ENCODE measurements at places on chromosomes 4 and X.

DNA sequence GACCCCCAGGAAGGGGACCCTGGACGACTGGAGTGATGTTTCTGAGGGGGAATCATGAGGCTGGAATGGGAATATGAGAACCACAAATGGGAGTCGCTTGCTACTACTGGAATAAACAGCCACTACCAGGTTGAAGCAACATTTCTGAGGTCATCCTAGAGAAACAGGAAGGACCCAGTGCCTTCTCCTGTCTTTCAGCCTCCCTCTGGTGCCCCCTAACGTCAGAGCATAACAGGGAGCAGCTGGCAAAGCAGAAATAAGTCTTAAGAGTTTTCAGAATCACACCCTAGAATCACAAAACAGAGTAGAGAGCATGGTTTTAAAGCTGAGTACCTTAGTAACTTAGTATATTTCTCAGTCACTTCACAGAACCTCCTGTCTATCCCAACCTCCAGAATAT lies 347.8 kb upstream of the PITX2 start:
- DNase-seq = no peak

DNA sequence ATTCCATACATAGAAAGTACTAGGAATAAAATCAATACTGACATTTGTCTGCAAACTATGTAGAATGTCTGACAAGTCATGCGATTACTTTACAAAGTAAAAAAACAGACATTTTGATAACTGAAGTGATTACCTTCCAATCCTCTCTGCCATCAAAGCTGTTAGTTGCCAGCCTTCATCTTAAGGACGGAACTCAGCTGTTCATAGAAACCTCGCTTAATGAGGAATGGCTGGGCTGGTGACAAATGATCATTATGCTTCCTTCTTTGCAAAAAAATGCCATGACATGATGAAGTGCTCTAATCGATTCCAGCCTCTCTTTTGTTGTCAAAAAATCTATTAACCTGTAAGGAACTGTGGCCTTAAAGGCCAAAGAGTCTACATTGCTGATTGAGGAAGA lies 1214.9 kb upstream of the IGFBP7 start:
- DNase-seq = no peak

DNA sequence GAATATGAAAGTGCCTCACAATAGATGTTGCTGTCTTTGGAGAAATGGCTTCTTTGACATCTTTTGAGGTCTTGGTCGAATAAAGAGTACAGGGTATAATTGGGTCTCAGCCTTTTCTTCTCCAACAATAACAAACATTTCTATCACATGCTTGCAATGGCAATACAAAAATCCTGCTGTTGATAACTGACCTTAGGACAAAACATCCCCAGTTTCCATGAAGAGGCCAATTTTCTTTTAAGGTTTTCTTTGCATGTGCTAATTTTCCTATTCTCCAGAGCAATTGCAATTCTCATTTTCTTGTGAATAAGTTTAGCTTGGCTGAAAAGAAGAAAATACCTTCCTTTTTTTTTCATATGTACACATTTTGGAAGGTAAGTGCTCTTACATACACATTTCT lies 130.7 kb upstream of the RPS6KA6 start:
- no peak for DNase-seq

DNA sequence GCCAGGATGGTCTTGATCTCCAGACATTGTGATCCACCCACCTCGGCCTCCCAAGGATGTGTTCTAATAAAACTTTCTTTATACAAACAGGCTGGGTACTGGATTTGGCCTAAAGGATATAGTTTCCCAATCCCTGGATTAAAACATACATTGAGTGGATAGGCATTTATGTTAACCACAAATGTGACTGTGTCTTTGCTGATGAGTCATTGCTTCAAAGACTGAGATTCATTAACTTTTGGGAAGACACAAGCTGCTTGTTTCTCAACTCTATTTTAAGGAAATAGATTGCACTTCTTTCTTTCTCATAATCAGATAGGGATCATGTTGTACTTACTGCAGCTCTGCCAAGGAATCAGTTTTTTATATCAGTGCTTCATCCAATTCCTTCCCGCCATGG lies 131.3 kb upstream of the AGA start:
- peak; percentile 70 for DNase-seq

DNA sequence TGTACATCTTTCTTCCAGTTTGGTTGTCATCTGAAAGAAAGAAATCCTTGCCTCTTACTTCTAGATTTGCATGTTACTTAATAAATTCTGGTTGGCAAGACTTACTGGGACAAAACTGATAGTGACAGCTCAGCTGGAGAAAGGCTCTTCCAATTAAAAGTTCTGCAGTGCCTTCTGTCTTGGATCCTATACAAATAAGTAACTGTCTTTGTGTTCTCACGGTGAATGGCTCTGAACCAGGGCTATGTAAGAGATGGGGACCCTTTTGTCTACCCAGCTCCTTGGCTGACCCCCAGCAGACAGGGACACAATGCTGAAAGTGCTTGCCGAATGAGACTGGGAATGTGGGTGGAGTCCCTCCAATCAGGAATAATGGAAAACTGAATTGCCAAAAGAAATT lies 89.5 kb downstream of the AASDH start:
- no peak for DNase-seq

DNA sequence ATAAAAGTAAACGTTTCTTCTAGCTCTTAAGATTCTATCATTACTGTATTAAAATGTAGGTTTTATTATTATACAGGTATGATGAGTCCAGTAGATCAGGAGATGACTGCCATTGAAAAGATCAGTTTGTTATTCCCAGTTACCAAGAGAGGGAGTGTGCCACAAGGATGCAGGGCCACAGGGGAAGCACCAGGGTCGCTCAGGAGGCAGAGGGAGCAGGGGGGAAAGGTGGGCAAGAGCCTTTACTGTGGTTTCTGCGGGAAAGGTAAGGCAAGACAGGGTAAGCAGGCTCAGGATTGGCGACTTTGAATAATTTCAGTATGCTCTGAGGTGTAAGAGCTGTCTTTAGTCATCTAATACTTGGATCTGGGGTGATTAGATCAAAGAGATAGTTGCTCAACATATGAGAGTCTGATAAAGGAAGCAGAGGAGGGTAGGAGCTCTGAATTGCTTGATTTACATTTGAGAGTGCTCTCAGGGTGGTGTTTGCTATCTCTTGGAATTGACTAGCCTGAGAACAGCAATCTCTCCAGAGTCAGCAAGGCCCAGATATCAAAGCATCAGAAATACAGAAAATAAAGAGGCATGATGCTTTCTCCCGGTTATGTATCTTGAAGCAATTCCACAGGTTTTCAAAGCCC lies 86.0 kb downstream of the NDST3 start:
- DNase-seq = no peak

DNA sequence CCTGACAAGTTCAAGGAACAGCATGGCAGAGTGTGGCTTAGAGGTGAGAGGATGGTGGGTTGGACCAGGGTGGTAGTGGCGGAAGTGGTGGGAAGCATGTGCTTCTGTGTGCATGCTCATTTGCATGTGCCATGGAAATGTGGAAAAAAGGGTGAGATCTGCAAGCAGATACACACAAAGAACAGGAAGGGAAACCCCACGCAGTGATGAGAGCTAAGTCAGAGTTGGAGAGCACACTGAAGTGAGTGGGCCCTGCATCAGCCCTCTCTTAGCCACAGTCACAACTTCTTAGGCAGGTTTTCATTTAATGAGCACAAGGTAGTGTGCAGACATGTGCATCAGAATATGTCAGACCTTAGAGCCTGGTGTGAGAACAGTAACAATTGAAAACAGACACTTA lies 483.8 kb downstream of the AFF2 start:
- DNase-seq = no peak

GRCh38 chrX:129690435-129690834 lies 35.7 kb upstream of the APLN start:
- DNase-seq = no peak

DNA sequence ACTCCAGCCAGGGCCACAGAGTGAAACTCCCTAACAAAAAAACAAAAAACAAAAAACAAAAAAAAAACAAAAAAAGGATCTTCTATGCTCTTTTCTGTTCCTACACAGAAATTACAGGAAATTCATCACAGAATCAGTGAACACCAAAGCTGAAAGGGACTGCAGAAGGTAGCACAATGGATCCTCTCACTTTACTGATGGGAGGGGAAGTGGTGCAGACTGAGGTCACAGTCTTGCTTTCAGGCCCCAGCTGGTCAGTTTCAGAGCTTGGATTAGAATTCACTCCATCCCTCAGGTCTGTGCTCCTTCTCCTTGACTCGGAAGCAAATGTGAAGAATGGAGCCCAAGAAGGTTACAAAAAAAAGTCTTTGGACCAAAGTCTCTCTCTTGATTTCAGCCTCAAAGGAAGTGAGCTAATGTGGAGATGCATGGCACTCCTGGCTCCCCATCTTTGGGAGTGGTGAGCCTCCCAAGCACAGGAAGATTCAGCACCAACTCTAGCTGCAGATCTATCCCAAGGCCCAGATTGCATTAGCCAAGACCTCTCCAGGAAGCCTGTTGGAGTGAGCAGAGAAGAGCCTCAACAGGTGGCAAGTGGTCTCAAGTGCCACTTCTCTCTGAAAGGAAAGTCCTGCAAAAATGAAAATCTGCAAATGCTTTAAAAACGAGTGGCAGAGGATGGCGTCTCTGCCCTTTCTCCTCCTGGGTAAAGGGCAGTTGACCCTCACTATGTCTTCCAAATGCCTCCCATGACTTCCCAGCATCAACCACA lies 176.0 kb downstream of the MAML3 start:
- no peak for DNase-seq

DNA sequence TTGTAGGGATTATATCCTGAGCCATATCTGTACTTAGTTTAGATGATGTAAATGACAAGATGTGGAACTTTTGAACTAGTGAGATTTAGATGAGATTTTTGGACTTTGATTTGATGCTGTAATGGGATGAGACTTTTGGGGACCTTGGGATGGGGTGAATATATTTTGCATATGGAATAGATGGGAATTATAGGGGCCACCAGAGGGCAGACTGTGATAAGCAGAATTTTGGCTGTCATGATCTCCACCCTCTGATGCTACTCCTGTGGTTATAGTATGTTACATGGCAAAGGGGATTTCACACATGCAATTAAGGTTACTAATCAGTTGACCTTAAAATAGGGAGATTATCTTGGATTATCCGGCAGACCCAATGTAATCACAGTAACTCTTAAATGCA lies 214.0 kb upstream of the NHS start:
- no peak for DNase-seq

- no peak for DNase-seq
Measured at GRCh38 chr4:70991596-70991995, 1.9 kb upstream of the DCK start.

GRCh38 chrX:133265331-133265730 lies 47.2 kb upstream of the TFDP3 start:
- DNase-seq = no peak

All from epithelial cell of prostate (primary cell).